Activated T-cell treated with anti-CD3 and anti-CD28 coated beads, Interleukin-2, amount 50 U/mL, for 72 hours (primary cell): ENCODE measurements at places on chromosomes 5 and 9. TPM values are rescaled to one million over a fixed set of nuclear protein-coding genes. Genes with fewer than 3 reads are reported as not detected.

The CYLC2 gene
- total RNA-seq, result not detected

The TIMD4 gene
- total RNA-seq, result 7.3 TPM

The ATP6V1G1 gene
- total RNA-seq, result 37.3 TPM

The SH3GL2 gene
- total RNA-seq, result not detected

The TMEM215 gene
- total RNA-seq, result not detected

The PCSK5 gene
- total RNA-seq, result 3.7 TPM

The TRIM7 gene
- total RNA-seq, result 2.4 TPM

The GDA gene
- total RNA-seq, result not detected

The IRX4 gene
- not detected for total RNA-seq

DNA sequence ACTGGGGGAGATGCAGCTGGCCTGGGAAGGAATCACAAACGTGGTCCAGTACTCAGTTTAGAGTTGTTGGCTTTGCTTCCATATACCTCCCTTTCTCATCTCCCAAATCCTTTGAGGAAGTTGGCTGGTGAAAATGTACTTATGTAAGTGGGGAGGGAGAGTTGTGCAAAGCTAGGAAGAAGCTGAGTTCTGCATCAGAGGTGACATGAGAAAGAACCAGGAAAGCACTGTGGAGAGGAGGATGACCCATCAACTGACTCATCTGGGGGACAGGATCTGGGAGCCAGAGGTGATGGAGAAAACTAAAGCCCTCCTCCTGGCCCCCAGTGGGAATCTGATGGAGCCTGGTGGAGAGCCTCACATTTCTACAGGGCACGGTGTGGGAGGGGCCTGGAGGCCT, 16.2 kb downstream of the KCNMB1 start:
- H3K4me3 ChIP-seq, result no peak overlapping the region
- no peaks in the 10 kb centered on the region for H3K36me3 ChIP-seq
- H3K27ac ChIP-seq, result no peak overlapping the region
- DNase-seq, result no peak

GRCh38 chr5:180831139-180832093, 28.8 kb upstream of the MGAT1 start:
- no peaks in the 10 kb centered on the region for H3K27me3 ChIP-seq
- peaks cover 53% of the 10 kb centered on the region for H3K4me1 ChIP-seq
- DNase-seq, result peak; percentile 85
- peak overlapping the region; percentile 96 for H3K27ac ChIP-seq
- H3K4me3 ChIP-seq, result peak overlapping the region; percentile 99

GRCh38 chr5:132364319-132364718, 5.2 kb upstream of the SLC22A5 start:
- DNase-seq, result no peak
- no peaks in the 10 kb centered on the region for H3K27me3 ChIP-seq
- peaks cover 11% of the 10 kb centered on the region for H3K4me1 ChIP-seq
- no peak overlapping the region for H3K27ac ChIP-seq
- no peaks in the 10 kb centered on the region for H3K36me3 ChIP-seq

GRCh38 chr5:3121813-3122212, 370.3 kb upstream of the IRX2 start:
- H3K36me3 ChIP-seq, result no peaks in the 10 kb centered on the region
- no peak for DNase-seq
- no peak overlapping the region for H3K4me3 ChIP-seq

DNA sequence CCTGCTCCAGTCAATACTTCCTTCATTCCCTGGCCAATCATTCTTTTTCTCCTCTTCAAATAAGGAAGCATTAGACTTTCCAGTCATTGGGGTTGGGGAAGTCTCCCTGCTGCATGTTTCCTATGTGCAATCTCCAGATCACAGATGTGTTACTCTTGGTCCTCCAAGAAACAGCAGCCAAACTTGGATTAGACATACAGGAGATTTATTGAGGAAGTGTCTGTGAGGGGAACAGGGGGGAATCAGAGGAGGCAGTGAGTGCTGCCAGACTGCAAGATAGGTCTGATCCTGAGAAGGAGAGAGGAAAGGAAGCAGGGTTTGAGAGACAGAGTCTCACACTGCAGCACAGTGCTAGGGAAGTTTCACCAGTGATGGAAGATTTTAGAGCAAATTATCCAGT, 40.6 kb upstream of the SLIT3 start:
- no peak overlapping the region for H3K4me3 ChIP-seq
- H3K27ac ChIP-seq, result no peak overlapping the region
- H3K27me3 ChIP-seq, result peaks cover 16% of the 10 kb centered on the region
- no peaks in the 10 kb centered on the region for H3K4me1 ChIP-seq
- DNase-seq, result no peak
- H3K36me3 ChIP-seq, result no peaks in the 10 kb centered on the region

DNA sequence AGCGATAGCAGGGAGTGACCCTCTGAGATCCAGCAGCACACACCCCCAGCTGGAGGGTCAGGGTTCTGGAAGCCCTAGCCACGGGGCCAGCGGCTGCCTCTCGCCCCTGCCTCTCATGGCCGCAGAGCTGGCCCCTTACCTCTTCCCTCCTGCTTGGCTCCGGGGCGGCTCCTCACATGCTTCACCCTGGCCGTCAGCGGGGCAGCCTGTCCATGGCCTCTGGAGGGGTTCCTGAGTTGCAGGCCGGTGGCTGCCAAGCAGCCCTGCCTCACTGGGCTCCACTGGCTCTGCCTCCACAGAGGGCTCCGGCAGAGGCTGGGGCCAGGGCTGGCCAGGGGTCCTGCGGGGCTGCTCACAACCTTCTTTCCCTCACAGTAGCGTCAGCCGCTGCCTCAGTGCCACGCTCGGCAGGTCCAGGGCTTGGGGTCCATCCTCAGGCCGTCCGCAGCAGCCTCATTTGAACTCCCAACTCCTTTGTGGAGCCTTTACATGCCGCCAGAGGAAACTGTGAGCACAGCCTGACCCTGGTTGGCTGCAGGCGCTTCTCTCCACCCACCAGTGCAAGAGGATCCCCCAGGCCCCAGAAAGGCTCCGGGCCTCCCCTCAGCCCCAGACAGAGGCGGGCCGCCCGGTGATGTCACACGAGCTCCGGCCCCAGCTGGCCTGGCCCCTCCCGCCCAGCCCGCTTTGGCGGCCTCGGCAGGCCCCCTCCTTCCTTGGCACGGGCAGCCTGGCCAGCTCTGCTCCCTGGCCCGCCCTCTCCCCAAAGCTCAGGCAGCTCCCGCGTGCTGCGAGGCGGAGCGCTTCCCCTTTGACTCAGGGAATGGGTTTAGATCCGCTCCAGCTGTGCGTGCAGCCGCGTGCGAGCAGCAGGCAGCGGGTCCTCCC, at the start of gene ANGPTL2:
Gene ANGPTL2 (minus strand): TSS at position 460 of the 888 bp plus-strand sequence. CDS start 13,904 bp downstream, outside the sequence.
- no peak within 1 kb of the TSS for H3K4me3 ChIP-seq
- no peaks in the 10 kb centered on the region for H3K36me3 ChIP-seq
- H3K4me1 ChIP-seq, result peaks cover under 1% of the 10 kb centered on the region
- H3K27ac ChIP-seq, result no peak within 1 kb of the TSS

DNA sequence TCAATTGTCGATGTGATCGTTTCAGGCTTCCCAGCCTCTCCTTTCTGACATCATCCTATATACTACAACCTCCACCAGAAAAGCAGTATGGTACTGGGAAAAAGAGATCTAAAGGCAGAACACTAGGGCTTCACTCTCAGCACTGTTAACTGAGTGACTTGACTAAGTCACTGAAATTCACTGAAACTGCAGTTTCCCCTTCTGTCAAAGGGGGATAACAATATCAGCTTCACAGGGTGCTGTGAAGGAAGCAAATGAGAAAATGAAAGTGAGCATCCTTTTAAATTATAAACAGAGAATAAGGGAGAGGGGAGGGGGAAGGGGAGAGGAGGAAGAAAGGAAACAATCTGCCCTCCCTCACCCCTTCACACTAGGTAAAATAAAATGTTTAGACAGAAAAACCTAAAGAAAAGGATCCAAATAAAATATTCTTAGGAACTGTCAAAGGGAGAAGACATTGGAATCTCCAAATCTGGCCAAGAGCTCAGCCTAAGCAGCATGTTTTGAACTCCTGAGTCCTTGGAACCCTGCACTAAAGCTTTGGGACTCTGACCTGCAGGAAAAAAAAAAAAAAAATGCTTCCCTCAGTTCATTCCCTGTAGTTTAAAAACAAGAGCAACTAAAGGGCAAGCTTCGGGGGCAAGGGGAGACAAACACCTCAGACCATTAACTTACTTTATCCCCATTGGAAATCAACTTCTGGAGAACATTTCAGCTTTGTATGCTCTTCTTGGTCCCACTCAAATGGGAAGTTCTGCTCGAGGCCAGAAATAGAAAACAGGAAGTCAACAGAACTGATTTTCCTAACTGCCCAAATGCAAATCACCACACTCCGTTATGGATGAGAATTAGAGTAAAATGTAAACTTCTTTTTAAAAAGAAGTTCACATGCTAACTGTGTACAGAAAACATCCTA, 178.3 kb downstream of the DEPDC1B start:
- no peak overlapping the region for H3K4me3 ChIP-seq
- no peak for DNase-seq
- no peaks in the 10 kb centered on the region for H3K27me3 ChIP-seq
- H3K4me1 ChIP-seq, result no peaks in the 10 kb centered on the region
- no peaks in the 10 kb centered on the region for H3K36me3 ChIP-seq

GRCh38 chr5:93603078-93603792, 20.2 kb downstream of the NR2F1 start:
- H3K36me3 ChIP-seq, result no peaks in the 10 kb centered on the region
- peaks cover 15% of the 10 kb centered on the region for H3K4me1 ChIP-seq
- H3K27ac ChIP-seq, result no peak overlapping the region
- no peak overlapping the region for H3K4me3 ChIP-seq
- peaks cover 33% of the 10 kb centered on the region for H3K27me3 ChIP-seq

DNA sequence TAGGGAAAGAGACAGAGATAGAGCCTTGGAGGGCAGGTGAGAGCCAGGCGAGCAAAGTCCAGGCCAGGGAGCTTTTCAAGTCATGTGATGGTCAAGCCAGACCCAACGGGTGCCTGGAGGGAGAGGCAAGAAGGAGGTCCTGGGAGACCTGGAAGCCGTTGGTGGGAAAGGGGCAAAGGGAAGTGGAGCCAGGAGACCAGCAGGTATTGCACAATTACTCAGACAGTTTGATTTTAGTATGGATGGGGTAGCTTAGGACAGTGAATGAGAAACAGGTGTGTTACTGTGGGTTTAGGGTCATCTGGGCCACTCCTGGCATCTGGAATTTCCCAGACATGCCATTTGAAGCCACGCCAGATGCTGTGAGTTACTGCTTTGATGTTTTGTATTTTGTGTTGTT, 5.1 kb downstream of the SECISBP2 start:
- H3K4me1 ChIP-seq, result peaks cover 58% of the 10 kb centered on the region
- H3K4me3 ChIP-seq, result no peak overlapping the region
- no peaks in the 10 kb centered on the region for H3K27me3 ChIP-seq
- peaks cover 4% of the 10 kb centered on the region for H3K36me3 ChIP-seq
- peak overlapping the region; percentile 64 for H3K27ac ChIP-seq

GRCh38 chr5:55900776-55901175, 49.6 kb downstream of the IL31RA start:
- H3K36me3 ChIP-seq, result no peaks in the 10 kb centered on the region
- H3K27ac ChIP-seq, result no peak overlapping the region
- DNase-seq, result no peak
- no peak overlapping the region for H3K4me3 ChIP-seq

DNA sequence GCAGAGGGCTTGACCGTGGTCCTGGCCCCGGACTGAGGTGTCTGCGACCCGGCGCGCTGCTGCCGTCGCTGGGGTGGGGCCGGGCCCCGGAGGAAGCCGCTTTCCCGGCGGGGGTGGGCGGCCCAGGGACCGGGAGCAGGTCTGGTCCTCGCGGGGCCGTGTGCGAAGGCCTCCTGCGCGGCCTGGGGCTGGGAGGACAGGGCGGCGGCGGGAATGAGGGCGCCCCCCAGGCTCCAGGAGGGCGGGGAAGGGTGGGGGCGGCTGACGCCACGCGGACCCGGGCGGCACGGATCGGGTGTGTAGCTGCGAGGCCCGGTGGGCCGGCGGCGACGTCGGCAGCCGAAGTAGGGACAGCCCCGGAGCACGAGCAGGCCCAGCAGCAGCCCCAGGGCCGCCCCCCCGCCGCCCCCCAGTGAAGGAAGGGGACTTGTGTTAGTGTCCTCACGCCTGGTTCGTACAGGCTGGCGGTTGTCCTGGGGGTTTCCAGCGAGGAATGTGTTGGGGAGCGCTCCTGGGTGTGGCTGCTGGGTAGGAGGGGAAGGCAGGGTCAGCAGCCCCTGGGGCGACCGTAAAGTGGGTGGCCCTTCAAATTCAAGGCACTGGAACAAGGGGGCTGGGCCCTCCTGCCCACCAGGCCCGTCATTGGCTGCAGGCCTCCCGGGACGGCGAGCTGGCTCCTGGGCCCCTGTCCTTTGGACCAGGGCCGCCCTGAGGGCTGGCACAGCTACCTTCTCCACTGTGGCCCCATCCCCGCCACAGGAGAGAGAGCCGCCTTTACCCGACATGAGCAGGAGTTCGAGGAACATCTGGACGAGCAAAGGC, 597 bp upstream of the TMEM250 start:
- H3K4me3 ChIP-seq, result peak overlapping the region; percentile 76
- peaks cover 4% of the 10 kb centered on the region for H3K36me3 ChIP-seq

DNA sequence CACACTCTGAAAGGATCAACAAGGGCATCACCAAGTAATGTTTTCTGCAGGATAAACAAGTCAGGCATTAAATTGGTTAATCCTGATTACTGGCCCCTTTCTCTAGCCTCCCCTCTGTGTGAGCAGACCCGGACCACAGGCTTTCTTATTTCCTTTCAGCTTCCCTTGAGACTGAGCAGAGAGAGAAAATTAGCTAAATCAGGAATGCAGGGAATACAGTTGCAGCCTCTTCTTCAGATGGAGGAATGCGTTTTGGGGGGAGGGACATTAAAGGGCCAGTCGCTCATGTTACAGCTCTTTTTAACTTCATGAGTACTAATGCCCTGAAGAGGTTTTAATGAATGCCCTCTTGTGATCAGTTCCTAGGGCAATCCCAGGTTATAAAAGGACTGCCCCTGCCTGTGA, 19.8 kb downstream of the PCDHAC2 start:
- H3K27ac ChIP-seq, result no peak overlapping the region
- no peak for DNase-seq
- no peaks in the 10 kb centered on the region for H3K36me3 ChIP-seq
- H3K27me3 ChIP-seq, result peaks cover 13% of the 10 kb centered on the region

DNA sequence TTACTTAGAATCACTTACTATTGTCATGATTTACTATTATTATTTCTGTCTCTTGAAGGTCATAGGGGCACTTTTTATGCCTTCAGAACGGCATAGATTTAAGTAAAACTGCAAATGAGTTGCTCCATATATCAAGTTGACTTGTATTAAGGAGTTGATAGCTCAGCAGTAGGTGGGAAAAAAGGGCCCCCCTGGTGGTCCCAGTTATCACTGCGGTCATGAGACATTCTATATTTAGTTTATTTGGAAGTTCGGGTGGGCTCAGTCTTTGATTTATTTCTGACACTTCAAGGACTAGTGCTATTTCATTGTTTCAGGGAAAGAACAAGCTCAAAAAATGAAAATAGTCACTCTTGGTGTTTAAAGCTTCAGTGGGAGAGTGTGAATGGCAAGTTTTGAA, 159.3 kb downstream of the SLC24A2 start:
- H3K27ac ChIP-seq, result no peak overlapping the region
- no peaks in the 10 kb centered on the region for H3K4me1 ChIP-seq
- H3K4me3 ChIP-seq, result no peak overlapping the region
- H3K27me3 ChIP-seq, result peaks cover 6% of the 10 kb centered on the region
- DNase-seq, result no peak

- peaks cover 24% of the 10 kb centered on the region for H3K4me1 ChIP-seq
- no peak for DNase-seq
- H3K27ac ChIP-seq, result no peak overlapping the region
- peaks cover 22% of the 10 kb centered on the region for H3K27me3 ChIP-seq
Observed at GRCh38 chr5:59209758-59210359, 627.0 kb downstream of the RAB3C start.
